ENCODE measurements at places on chromosomes 13 and 19.

GRCh38 chr19:56124578-56124977 lies 3.5 kb upstream of the ZNF787 start:
- no peak for DNase-seq

- no peak for DNase-seq
Observed at GRCh38 chr13:30477346-30478195, 11.8 kb upstream of the HMGB1 start.

DNA sequence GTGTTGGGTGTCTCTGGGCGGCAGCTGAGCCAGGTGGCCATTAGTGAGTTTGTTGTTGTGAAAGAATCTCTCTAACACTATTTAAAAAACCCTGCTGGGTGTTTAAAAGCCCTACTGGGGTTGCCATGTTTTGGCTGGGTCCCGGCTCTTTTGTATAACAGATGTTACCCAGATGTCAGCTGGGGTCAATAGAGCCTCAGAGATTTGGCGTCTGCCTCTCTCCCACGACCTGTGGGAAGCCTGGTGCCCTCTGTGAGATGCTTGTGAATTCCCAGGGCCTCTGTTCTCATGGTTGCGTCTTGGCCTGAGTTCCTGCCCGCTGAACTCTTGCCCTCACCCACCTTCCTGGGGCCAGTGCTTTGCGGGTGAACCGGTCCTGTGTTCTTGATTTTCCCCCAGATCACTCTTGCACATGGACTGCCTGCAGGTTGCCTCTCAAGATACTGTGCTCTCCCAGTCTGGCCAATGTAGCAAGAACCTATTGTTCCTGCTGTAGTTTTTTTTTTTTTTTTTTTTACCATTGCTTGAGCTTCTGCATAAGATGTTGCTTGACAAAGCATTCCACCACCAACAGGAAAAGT lies 9.5 kb downstream of the NFILZ start:
- DNase-seq = no peak

DNA sequence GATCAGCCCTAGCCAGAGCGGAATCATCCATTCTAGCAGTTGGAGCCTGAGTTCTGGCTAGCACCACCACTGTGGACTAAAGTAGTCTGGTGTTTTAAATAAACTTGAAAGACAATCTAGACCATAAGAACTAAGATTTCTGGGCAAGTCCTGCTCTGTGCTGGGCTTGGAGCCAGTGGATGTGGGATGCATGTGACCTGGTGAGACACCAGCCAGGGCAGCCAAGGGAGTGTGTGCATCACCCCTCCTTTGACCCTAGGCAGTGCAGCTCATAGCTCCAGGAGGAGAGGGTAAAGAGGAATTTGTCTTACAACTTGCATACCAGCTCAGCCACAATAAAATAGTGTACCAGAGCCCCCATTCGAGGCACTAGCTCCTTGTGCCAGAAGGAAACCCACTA lies 21.0 kb downstream of the ITGBL1 start:
- no peak for DNase-seq

GRCh38 chr19:51479531-51480331 lies 1.4 kb downstream of the CEACAM18 start:
- DNase-seq = no peak

DNA sequence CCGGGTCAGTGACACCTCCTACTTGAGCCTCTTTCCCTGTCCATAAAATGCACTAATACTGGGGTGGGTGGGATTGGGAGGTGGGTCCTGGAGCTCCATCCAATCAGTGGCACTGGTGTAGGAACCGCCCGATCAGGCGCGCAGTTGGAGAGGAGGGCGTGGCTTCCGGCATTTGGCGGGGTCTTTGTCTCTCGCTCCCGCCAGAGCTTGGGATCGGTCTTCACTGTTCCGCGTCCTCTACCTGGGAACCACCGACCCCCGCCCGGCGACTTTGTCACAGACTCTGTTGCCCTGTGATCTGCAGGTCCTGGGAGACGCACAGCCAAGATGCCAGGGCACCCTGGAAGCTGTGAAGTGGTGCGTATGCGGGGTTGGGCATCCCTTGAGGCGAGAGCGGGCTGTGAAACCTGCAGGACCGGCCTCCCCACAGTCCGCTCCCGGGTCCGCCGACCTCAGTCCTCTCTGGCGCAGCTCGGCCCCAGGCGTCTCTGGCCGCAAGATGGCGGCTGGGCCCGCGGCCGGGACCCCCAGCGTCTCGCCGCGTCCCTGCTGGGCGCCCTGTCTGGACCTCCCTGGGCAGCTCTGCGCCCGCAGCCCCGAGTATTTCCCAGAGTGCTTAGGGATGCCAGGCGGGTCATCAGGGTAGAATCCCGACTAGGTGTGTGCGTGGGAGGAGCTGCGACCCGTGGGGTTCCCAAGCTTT lies 41.6 kb upstream of the ZNF730 start:
- peak; percentile 2 for DNase-seq

DNA sequence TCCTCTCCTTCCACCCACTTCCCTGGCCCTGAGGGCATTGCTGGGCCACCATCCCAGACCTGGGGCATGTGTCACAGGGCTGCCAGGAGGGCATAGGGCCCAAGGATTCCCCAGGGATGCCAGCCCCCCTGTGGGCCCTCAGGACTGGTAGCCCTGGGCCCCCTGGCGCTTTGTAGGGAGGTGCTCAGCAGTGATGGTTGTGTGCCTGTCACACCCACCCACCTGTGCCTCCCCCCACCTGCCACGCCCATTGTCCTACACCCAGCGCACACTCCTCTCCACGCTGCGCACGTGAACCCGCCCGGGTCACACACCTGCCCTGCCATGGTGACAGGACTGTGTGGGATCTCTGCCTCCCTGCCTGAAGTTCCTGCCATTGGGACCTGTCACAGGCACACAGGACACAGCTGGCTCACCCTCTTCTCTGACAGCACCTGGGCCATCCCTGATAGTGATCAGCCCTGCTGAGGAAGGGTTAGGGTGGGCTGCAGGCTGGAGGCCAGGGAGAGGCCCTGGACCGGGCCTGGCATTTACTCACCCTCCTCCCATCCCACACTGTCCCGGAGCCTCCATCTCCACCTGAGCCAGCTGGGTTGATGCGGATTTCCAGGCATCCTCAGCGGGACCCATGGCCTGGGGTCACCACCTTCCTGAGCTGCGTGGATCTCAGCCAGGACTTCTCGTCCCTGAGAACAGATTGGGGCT lies 23.9 kb downstream of the WTIP start:
- no peak for DNase-seq

GRCh38 chr19:39918183-39918651 lies 16.2 kb downstream of the FCGBP start:
- DNase-seq = no peak

Measured in putamen (tissue), 1 donor.